Stimulated activated CD8-positive, alpha-beta memory T cell treated with anti-CD3 and anti-CD28 coated beads, Interleukin-15, amount 100 ng/mL, for 4 hours (primary cell): ENCODE measurements at places on chromosomes 7 and 10.

DNA sequence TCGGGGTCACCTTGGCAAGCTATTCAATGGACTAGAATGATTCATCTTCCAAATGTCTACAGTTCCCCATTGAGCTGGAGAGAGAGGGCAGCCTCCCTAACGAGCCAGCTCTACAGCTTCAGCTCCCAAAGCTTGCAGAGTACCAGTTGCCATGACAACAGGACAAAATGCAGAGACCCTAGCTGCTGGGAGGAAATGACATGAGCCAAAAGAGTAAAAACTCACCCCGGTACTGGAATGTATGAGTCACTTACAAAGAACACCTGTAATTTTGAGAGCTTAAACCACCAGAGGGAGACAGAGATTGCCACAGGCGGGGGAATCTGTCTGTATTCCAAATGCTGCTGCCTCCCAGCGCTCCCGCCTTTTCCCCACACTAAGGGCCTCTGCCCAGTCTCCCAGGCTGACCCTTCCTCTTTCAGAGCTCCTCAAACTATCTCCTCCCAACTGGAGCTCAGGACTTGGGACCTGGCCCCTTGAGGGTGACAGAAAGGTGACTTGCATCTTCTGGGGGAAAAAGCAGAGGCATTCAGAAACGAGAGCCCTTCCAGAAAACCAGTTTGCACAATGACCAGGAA is 95.5 kb downstream of the CUL2 start:
- DNase-seq, result peak; percentile 4

- DNase-seq, result no peak
Measured at GRCh38 chr10:73902351-73902750, 8.6 kb upstream of the PLAU start.

DNA sequence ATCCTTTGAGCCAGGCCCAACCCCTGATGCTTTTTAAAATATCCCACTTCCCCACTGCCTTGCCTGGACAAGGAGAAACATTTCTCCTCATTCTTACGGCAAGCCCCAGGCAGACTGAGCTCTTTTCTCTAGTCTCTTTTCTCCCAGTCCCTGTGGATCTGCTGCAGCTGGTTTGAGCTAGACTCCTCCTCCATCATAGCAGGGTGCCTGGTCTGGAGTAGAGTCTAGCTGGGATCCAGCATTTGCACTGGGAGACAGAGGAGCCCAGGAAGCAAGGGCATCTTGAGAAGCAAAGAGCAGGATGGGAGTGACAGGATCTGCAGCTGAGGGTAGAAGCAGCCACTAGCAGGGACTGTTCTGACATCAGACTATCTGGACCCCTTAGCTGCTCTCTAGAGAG is 562.3 kb upstream of the COBL start:
- no peak for DNase-seq

DNA sequence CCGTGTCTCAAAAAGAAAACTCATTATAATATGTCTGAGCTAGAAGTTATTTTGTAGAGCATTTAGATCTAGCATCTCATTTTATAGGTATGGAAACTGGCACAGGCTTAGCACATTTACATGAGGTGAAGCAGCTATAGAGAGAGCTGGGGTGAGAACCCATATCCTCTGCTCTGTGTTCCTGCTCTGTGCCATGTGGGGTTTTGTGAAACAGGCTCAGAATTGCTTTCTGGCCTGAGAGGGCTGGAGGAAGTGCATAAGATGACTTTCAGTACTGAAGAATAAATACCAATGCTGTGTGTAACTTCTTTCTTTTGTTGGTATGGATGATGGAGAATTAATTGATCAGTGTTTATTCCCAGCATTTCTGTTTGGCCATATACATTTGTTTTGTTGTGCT is 159.1 kb downstream of the LRRC4 start:
- no peak for DNase-seq

- DNase-seq, result no peak
Measured at GRCh38 chr10:73591935-73592699, 975 bp upstream of the USP54 start.

GRCh38 chr7:128209229-128210035 is 31.6 kb upstream of the LEP start:
- peak; percentile 34 for DNase-seq

DNA sequence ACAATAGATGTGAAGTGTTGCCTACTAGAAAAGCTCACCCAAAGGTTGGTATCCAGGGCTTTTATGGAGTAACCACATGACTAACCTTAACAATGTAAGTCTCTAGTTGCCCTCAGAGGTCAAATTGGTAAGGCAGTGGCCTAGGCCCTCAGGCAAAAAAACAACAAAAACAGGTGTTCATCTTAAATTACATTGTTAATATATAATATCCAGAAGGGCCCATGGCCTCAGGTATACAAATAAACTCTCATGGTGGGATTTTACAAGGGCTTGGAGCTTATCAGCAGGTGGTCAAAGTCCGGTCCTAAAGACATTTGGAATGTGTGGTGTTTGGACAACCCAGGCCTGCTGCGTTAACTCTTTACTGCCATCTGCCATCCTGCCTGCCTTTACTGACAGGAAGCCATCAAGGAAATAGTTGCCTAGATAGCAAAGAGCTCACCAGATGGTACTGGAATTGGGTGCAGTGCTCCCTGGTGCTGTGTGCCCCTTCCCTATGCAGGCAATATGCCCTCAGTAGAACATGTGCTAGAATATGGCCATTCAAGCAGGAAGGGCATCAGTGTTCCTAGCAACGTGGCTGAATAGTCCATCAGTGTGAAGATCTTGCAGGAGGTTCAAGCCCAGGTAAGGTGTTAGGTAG is 36.2 kb downstream of the TOMM7 start:
- DNase-seq, result no peak

GRCh38 chr10:130036296-130037065 is 72.4 kb upstream of the EBF3 start:
- DNase-seq, result no peak

GRCh38 chr7:32591938-32592337 is 96.6 kb downstream of the AVL9 start:
- no peak for DNase-seq

DNA sequence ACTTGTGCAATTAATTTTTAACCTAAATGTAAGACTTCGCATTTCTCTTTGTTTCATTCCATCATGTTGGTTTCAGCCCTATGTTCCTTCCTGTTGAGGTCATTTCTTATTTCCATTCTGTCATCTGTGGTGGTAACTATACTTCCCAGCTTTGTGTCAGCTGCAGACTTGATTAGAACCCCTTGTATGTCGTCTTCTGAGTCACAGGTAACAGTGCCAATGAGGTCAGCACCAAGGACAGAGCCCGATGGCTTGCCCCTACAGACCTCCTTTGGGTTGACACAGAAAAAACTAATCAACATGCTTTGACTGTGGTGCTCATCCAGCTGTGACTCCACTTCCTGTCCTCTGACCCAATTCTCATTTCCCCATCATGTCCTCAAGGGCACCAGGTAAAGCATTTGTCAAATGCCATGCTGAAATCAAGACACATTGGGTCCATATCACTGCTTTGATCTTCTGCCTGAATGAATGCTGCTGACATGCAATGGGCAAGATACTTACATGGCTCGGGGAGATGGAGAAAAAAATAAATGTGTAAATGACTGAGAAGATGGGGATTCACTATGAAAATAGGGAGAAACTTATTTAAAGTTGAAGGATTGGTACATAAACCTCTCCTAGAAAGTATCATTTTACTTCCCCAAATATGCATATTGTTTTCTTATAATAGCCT is 25.6 kb upstream of the CRTAC1 start:
- no peak for DNase-seq

- DNase-seq, result no peak
Measured at GRCh38 chr10:94485094-94485493, 60.5 kb upstream of the HELLS start.

DNA sequence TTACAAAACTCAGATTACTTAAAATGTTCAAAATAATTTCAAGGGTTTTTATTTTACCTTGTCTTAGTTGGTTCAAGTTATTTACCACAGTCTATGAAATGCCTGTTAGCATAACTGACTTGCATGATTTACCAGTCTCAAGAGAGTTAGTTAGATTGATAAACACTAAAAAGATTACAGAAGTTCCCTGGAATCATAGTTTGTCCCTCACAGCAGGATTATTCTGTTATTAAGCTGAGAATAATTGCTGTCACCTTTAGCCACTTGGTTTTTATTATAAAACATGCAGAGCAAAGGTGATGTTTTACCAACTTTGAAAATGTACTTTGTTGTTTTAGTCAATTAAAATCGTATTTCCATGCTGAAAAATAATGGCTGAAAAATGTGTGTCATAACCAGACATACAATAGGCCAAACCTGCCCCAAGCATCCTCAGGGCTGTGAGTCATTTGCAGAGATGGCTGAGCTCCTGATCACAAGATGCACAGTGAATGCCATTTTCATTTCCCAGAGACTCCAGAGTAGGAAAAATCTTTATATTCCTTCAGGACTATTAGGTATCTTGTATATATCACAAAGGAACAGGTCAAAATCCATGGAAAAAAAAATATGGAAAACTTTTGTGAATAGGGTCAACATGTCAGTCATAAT is 87.8 kb upstream of the DKK1 start:
- DNase-seq, result no peak

DNA sequence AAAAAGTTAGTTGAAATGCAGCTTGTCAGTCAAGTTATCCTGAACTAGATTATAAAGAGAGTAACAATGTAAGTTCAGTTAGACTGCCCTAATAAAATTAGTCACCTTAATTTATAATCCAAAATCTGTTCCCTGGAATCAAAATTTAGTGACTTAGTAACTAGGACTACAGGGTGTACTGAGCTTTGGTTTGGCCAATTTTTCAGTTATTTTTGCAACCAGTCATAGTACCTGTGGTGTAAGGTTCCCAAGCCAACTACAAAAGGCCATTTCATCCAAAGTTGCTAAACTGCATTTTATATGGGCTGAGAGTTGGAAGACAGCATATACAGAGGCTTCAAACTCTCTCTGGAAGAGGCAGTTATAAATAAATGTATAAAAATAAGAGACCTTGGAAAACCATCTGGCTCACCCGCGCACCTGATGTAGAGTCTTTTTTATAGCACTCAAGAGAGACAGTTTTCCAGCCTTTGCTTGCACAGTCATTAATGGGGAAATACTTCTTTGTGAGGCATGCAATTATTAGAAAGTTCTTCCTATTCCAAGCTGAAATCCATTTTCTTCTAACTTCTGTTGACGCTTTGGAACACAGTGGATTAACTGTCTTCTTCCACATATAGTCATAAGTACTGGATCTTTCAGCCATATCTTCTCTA is 59.2 kb downstream of the PUS7 start:
- no peak for DNase-seq

GRCh38 chr7:151404216-151405011 is 5.4 kb downstream of the WDR86 start:
- DNase-seq, result no peak

DNA sequence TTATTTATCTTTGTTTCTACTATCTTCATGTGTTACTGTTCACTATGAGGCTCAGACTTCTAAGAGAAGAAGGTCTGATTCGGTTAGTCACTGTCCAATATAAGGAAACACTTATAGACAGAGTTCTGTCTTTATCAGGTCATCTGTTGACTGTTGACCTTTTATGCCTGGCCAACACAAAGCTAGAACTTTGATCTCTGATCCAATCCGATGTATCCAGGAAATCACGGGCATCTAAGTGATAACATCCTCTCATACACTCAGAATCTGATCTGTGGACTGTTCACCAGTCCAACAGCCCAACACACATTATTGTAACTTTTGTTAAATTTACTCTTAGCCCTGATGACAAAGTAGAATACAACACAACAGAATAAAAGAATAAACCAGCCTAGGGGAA is 114.6 kb downstream of the SRI start:
- no peak for DNase-seq

GRCh38 chr7:107951896-107952295 is 51.1 kb downstream of the LAMB1 start:
- no peak for DNase-seq

DNA sequence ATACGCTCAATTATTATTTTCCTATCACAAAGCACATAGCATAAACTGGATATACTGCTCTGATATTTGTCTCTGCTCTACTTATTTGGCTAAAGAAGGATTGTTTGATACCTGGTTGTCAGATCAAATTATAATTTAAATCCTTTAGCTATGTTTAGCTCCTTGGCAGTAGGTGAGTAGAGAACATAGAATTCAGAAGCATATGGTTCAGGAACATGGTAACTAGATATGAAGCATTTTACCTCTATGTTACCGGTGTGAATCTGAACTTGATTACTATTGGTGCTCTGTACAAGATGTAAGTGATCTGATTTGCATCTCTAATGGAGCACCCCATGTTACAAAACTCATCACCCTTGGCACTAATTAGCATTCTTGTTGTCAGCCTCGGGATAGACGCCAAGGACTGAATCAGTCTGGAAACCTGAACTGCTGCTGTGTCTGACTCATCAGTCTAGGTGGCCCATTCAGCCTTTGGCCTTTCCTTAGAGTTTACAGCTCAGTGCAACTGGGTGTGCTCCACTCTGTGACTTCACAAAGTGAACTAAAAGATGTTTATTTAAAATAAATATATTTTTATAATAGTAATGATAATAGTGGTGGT is 12.3 kb upstream of the MYPN start:
- no peak for DNase-seq

GRCh38 chr10:90125456-90126255 is 424.3 kb downstream of the KIF20B start:
- no peak for DNase-seq

- no peak for DNase-seq
Measured at GRCh38 chr7:158931804-158932298, 75.5 kb downstream of the DYNC2I1 start.

DNA sequence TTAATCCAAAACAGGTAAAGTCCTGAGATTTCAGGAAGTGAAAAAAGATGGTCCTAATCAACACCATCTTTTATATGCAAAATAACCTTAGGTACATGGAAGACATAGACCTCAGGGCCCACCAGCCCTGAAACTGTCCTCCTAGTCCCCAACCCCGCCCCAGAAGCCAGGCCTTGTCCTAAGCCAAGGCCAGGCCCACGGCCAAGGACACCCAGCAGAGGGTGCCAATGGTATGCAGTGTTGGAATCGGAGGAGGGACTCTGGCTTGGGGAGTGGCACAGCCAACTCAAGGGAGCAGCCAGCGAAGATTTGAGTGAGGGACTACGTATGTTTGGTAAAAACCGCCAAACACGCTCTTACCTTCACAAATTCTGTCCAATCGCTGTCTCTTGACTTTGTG is 96.7 kb downstream of the ZRANB1 start:
- no peak for DNase-seq
